Fibroblast of upper back skin (primary cell): ENCODE measurements at places on chromosomes 7 and 10.

DNA sequence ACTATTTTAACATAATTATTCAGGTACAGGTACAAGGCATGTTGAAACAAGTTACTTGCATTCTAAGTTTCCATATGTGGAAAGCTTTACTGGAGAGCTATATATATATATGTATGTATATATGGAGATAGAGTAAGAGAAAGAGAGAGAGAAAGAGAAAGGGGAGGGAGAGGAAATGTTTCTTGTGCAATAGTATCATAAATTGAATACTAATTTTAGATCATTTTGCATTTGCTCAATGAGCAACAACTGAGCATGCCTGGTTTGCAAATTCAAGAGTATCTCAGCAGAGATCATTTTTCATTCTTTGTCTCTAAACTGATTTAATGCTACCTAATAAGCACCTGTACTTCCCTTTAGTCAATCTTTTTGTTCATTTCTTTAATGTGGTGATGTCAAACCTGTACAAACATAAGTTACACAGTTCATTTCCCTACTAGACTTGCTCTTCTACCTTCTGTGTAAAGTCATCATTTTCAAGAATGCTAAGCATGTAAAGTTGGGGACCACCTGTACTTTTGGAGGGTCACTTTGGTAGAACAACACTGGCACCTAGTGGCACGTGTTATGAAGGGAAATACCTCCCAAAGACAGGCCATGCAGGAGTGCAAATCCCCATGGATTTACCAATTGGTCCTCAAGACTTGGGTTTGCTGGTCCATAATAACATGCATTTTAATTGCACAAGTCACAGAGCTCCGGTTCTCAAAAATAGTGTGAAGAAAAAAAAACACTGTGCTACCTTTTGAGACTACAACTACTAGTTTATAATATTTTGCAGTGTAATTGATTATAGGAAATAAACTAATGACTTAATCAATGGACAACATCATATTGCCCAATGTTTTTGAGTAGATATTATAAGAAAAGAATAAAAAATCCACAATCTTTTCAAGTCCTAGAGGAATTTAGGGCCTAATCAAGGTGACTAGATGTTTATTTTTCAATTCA is 431.2 kb upstream of the IGFBP3 start:
- peak; percentile 78 for DNase-seq

DNA sequence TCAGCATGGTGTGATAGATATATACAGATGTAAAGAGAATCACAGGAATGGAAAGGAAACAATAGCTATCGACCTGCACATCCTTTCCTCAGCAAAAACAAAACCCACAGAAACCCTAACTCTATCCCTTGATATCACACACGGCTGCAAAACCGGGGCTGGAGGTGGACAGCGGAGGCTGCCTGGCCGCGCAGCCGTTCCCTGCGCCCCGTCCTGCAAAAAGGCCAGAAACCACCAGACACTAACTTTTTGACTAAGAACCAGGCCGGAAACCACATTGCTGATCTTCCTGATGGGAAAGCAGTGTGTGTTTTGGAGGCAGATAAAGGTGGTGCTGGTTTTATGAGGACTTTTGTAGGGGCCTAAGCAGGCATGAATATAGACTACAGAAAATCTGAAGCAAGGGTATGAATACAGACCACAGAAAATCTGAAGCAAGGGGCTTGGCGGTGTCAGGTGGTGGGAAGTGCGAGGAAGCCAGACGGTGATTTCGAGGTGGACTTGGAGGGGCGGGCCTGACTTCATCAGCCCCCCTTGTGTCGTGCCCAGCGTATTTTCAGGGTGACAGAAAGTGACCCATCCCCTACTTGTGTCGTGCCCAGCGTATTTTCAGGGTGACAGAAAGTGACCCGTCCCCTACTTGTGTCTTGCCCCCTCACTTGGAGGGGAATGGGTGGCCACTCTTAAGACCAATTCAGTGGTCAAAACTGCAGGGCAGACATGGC is 123.3 kb downstream of the WDR37 start:
- DNase-seq: no peak

DNA sequence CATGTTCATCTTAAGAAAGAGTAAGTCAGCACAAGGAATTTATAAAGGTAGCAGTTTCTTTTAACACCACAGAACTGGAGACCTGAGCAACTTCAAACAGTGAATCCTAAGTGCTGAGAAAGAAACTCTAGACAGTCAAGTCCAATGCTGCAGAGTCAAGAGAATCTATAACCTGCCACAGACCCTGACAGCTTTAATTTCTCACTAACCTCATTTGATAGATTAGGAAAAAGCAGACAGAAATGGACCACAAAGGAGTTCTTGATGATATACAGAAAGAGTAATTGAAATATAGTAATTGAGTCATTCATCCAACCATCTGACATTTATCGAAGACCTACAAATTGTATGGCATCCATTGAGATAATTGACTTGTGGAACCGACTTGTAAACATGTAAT is 847.0 kb downstream of the SORCS1 start:
- DNase-seq: no peak

DNA sequence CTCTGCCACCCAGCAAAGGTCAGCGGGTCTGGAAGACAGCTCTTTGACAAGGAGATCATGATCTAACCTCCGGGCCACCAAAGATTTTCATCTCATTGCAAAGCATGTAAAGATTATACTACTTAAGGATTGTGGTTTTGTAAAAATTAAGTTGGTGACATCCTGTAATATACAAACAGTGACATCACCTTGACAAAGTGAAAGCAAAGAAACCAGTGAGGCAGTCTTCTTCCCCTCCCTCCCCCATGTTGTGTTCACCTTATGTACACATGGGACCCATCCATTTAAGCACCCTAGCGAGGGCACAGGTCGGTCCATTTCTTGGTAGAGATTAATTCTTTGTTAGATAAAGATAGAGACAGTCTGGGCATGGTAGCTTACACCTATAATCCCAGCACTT is 3.9 kb downstream of the MDH2 start:
- DNase-seq: no peak

- DNase-seq: no peak
Measured at GRCh38 chr10:63585041-63585440, 63.8 kb downstream of the REEP3 start.

DNA sequence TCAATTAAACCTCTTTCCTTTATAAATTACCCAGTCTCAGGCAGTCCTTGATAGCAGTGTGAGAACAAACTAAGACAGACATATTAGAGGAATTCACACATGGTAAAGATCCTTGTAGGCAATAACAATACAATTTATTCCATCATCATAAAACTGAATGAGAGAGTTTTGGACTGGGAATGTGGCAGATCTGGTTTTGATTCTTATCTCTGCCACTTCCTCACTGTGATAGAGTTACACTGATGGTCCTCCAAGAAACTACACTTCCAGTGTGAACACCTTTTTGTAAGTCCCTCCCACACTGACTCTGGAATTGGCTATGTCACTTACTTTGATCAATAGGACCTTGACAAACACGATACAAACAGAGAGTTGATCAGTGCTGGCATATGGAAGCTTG is 2.9 kb downstream of the ENO4 start:
- no peak for DNase-seq

- no peak for DNase-seq
Measured at GRCh38 chr10:103845972-103846371, 9.4 kb downstream of the SH3PXD2A start.

GRCh38 chr10:127142136-127142535 is 54.3 kb downstream of the INSYN2A start:
- DNase-seq: no peak

GRCh38 chr7:97555857-97556421 is 175.9 kb upstream of the TAC1 start:
- DNase-seq: no peak

DNA sequence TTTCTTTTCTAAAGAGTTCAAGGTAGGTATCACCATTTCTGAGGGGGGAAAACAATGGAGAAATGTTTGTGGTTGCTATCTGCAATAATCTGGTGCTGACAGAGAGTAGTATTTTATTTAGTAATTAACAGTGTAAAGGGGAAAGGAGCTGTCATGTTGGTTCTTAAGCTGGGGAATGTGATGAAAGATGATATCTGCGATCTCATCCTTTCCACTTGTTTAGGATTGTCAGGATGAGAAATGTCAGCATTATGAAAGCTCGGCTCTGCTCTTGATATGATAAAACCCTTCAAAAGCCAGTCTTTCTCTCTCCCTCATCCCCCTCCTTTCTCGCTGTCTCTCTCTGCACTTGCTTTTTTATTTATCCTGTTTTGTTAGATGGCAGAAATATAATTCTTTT is 106.1 kb downstream of the POU6F2 start:
- DNase-seq: no peak

DNA sequence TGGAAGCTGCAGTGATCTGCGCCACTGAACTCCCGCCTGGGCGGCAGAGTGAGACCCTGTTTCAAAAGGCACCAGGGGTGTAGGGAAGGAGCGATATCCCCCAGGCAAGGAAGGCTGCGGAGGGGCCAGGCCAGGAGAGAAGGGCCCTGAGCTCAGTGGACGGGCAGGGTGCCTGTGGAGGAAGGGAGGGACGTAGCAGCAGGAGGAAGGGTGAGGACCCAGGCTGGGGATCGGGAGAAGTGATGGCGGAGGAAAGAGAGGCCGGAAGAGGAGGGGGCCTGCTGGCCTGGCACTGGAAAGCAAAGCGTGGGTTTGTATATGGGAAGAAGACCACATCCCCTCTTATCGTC is 45.6 kb downstream of the ALOX5 start:
- no peak for DNase-seq

GRCh38 chr10:56551037-56551436 is 190.0 kb upstream of the ZWINT start:
- DNase-seq: no peak

GRCh38 chr7:132767378-132767777 is 191.1 kb upstream of the PLXNA4 start:
- no peak for DNase-seq

DNA sequence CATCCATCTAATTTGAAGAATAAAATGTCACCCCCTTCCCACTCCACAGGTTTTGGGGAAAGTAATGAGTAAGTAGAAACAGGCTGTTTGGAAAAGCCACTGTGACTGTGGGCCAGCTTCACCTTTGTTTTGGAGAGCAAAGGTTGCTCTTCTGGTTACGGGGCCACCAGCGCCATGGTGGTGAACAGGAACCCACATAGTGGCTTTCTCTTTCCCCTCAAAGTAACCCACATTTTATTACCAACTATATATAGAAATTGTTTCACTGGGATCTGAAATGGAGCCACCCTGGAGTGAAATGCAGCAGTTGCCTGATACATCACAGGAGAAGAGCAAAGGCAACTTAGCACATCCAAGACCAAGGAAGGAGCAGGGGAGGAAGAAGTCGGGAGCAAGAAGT is 112.3 kb upstream of the EFCAB10 start:
- DNase-seq: no peak

DNA sequence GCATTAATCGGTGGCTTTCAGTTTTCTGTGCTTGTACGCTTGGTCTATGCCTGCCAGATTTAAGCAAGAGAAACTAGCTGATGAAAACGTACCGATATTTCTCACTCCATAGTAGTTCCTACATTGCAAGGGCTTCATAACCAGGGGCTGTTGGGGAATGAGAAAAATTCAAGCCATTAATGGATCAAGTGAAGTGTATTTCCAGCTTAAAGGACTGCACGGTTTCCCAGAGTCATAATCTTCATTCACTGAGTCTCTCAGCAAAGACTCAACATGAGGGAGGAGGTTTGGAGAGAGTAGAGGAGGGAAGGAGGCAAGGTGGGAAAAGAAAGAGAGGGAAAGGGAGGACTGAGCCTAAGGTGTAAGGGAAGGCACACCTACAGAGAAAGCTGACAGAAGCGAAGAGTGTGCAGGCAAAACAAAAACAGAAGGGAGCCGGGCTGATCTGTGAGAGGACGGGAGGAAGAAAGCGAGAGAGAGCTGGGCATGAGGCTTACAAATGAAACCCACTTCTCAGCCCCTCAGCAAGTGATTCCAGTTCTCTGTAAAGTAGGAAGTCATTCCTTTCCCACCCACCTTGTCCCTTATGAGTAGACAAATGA is 625 bp downstream of the GIMAP2 start:
- no peak for DNase-seq

DNA sequence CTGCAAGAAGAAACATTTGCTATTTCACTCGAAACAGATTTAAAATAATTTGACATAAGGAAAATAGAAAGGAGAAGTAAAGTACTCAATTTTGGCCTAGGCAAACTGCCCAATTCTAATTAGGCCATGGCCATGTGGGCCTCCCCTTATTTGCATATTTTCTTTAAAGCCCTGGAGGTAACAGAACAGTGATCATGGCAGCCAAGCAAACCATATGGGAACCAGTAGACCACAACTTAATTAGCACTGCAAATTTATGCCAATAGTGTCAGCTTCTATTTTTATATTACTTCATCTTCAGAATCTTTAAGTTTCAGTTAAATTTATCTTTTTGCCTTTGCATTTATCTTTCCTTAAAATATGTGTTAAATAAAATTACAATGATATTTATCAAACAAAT is 63.3 kb upstream of the THSD7A start:
- no peak for DNase-seq

GRCh38 chr10:100033766-100034418 is 24.1 kb upstream of the DNMBP start:
- no peak for DNase-seq

- no peak for DNase-seq
Measured at GRCh38 chr7:12074889-12075288, 136.2 kb upstream of the TMEM106B start.

DNA sequence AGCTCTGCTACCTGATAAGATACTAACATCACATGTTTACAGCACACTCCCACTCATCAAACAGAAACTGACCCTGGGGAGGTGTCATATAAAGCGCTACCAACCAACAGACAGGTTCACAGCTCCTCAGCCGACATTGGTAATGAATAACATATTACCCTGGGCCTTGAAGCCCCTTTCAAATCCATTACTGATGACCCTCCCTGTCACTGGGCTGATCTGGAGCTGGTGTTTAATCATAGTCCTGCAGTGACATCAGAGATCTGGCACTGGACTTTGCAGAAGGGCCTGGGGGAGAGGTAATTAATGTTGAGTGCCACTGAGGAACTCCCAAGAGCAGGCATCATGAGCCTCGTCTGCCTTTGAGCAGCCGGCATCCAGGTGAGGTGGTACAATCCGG is 306.5 kb upstream of the NFE2L3 start:
- no peak for DNase-seq

GRCh38 chr10:90912174-90912573 is 8.7 kb downstream of the ANKRD1 start:
- no peak for DNase-seq

DNA sequence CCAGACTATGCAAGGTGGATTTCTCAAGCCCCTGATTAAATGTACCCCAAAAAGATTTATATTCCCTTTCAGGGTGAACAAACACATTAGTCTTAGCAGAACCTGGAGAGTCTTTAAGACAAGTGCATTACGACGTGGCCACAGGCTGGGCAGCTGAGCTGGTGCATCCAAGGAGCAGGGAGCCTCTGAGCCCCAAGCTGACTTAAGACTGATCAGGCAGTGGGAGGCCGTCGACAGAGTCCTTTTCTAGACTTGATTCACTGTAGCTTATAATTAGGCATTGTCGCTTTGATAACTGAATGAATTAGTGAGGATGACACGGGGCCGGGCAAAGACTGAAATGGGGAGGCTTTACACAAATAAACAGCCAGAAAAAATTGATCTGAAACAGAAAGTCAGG is 353.2 kb downstream of the GPAM start:
- no peak for DNase-seq

- DNase-seq: no peak
Measured at GRCh38 chr10:12603766-12604470, 254.6 kb downstream of the CAMK1D start.

- DNase-seq: no peak
Measured at GRCh38 chr10:3460420-3461128, 288.0 kb upstream of the PITRM1 start.

- DNase-seq: no peak
Measured at GRCh38 chr10:103492655-103493261, 747 bp upstream of the NEURL1 start.
